ENCODE measurements at places on chromosomes 16 and 17.

- DNase-seq, result no peak
These were observed 98.8 kb downstream of the NLK start for GRCh38 chr17:28141313-28141712.

DNA sequence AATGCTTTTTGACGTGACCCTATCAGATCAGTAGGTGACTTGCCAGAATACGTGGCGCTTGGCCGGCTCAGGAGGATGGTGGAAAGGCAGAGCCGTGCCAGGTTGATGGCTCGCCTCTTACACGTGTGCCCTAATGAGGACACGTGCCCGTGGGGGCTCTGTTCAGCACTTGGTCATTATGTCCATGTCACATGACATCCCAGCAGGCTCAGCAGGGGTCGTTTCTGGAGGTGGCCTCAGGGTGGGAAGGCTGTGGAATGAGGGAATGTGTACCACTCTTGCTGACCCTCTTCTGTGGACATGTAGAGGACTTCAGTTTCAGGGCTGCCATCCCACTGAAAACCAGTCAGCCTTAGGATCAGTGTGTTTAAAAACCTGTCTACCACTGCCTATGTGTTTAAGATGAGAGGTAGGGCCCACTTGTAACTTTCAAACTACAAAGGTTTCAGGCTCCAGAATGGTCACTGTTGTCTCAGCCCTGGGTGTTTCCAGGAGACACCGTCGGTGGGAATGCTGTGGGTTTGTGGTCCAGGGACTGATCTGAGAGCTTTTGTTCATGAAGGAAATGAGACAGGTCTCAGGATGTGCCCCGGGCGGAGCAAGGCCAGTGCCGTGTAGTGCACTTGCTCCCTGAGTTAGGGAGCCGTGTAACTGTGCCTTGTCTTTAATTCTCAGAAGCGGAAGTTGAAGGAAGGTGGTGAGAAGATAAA lies 12.1 kb downstream of the UBN1 start:
- DNase-seq, result no peak

DNA sequence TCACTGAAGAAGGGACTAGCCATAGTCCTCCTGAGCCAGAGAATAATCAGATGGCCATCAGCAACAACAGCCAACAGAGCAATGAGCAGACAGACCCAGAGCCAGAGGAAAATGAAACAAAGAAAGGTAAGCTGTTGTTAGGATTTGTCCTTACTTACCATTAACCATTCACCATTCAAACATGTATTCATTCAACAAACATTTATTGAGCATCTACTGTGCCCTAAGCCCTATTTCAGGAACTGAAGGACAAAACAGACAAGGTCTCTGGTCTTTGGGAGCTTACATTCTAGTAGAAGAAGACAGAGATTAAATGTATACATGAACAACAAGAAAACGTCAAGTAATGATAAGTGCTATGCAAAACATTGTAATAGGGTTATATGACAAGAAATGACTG lies 19.3 kb downstream of the OGFOD1 start:
- DNase-seq, result no peak

DNA sequence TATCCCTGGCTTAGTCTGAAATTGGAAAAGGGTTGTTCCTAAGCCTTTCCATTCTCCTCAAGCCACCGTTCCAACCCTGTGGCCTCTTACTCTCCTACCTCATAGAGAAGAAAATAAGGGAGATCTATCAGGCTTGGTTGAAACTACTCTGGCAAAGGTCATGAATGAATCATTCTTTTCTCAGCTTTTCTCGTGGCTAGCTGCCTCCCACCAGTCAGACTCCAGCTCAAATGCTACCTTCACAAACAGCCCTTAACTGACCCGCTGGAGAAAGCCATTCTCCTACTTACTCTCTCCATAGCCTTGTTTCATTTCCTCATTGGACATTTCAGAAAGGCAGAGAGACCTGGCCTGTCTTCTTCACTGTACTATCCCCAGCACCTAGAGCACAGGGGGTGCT lies 8.9 kb downstream of the MYH10 start:
- no peak for DNase-seq

DNA sequence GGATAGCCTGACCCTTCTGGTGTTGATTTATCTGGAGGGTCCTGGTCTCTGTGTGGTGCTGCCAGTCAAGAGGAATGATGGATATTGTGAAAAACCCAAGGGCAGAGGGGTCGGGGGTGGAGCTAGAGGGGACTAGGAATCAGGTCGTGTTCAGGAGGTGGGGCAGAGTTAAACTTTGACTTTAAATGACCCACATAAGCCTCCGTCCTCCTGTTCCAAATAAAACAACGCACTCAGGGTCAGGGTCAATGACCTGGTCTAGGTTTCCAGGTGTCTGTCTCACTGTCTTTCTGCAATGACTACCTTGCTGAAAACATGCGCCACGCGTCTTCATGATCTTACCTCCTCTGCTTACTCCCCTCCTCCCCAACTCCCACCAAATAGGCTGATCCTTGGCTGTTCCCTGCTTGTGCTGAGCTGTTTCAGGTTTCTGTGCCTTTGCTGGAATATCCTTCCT lies 14.7 kb downstream of the AOC3 start:
- no peak for DNase-seq

DNA sequence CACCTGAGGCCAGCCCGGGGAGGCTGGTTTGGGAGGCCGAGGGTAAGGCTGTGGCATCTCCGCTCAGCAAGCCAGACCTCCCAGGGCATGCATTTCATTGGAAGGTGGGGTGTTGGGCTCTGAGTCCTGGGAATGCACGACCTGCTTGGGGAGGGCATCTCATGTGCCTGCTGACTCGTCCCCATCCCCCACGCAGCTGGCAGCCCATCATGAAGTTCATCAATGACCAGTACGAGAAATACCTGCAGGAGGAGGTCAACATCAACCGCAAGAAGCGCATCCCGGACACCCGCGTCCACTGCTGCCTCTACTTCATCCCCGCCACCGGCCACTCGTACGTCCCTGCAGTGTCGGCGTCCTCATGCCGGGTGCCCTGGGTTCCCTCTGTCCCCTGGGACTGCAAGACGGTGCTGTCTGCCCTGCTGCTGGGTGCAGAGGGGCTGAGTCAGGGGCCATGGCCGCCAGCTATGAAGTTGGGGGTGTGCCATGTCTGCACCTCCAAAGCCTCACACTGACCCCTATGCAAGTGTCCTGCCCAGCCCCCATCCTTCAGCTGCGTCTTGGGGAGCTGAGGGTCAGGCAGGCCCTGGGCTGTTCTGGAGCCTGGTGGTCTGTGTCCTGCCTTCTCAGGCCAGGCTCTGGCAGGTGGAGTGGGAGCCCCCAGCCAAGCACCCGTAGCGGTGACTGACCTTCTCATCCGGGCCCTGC lies 347.9 kb downstream of the SEC14L1 start:
- DNase-seq, result no peak

GRCh38 chr17:38871247-38872015 lies 1.6 kb downstream of the LASP1 start:
- peak; percentile 28 for DNase-seq

DNA sequence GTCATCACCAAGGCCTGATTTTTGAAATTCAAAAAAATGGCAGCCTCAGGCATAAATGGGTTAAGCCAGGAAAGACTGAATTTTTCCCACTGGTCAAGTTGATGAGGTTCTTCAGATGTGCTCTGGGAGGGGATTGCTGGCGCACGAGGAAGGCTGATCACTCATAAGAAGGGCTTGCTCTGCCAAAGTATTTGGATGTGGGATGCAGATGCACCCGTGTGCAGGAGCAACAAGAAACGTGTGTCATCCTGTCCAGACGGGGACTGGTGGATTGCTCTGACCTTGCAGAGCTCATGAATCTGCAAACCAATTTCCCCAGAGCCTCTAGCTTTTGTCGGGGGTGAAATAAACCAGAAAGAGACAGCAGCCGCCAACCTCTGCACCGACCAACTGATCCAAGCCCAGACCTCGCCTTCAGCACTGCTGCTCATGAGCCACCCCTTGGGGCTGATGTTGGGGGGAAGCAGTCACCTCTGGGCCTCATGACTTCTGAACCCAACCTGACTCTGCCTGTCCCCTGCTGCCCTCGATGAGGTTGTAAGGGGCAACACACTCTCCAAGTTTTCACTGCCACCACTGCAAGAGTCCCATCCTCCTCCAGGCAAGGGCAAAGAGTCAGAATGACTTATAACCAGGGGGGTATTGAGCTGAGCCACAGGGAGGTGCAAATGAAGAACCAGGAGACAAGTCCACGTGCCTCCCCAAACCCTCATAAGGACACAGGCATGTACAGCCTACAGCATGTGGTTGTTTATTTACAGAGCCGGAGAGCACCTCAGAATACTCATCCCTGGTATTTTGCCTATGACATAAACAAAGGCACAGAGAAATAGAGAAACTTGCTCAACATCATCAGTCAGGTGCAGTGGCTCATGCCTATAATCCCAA lies 452.0 kb downstream of the SOX9 start:
- DNase-seq, result no peak

DNA sequence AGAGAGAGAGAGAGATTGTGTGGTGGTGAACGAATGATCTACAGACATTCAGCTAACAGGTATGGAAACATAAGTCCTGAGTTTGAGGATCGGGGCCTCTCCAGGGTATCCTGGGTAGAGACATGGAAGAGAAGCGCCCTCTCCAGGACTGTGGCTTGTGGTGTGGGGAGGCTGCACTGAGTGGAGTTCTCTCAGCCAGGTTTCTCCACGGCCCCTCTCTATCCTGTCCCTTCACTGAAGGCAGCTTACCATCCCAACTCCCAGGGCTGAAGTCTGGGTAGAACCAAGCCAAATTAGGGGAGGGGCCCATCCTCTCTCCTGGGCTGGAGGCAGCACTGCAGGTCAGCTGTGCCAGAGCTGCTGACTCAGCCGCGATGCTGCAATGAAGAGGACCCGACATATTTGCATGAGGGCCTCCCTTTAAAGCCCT lies 6.2 kb downstream of the C1QL1 start:
- no peak for DNase-seq

- no peak for DNase-seq
These were observed 477 bp upstream of the OSGIN1 start for GRCh38 chr16:83952587-83952939.

- DNase-seq, result no peak
These were observed 14.6 kb upstream of the USP10 start for GRCh38 chr16:84685210-84685609.

DNA sequence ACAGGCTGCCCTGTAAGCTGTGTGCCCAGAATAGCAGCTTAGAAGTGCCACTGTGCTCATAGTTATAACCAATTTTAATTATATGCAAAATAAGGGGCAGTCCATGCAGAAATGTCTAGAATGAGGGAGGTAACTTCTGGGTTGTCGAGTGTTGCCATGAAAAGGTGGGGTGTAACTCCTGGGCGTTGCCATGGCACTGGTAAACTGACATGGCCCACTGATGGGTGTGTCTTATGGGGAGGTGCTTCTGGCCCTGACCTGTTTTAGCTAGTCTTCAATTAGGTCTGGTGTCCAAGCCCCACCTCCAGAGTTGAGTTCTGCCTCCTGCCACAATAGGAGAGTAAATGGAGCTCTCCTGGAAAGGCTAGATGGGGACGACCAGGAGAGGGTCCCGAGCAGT lies 120.6 kb downstream of the SALL1 start:
- no peak for DNase-seq

DNA sequence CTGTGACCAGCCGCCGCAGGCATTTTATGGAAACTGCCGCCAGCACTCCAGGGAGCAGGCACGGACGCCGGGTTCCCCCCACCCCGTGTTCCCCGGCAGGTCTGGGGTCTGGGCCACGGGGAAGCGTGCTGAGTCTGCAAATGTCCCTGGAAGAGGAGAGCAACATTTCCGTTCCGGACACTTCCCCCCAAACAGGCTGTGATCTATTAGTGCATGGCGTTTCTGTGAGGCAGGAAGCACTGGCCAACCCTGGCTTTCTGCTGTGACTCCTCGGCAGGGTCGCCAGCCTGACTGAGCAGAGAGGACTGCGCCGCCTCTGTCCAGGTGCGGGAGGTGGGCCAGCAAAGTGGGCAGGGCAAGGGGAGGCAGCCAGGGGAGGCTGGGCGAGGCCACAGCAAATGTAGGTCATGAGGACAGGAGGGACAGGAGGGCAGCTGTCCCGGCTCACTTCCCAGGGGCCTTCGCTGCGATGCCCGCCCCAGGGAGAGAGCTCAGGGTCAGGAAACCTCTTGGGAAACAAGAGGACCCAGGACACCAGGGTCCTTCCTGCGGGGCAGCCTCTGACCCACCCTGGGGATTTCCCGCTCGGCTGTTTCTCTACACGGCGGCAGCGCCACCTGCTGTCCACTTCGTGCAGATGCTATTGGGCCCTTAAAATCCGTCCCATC lies 9.5 kb downstream of the FOXF1 start:
- peak; percentile 60 for DNase-seq

DNA sequence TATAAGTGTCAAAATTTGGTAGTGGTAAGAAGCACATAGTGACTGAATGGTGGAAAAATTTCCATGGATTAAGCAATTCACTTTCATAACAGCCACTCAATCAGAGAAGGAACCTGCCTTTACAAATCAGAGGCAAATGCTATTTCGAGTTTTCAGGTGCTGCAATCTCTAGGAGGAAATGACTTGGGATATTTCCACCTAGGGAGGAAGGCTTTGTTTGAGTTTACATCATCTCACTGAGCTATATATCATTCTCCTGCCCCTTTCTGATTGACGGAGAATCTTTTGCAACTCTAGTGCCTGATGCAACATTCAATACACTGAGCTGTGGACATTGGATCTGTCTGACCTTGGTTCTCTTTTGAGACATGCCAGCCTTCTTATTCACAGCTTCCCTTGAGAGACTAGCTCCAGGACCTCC lies 26.3 kb downstream of the MARCHF10 start:
- DNase-seq, result no peak

GRCh38 chr17:49401971-49402611 lies 12.6 kb downstream of the PHB1 start:
- DNase-seq, result no peak

- no peak for DNase-seq
These were observed 155.4 kb upstream of the GOT2 start for GRCh38 chr16:58889516-58889915.

GRCh38 chr17:33651686-33652085 lies 358.6 kb upstream of the ASIC2 start:
- DNase-seq, result peak; percentile 1

- no peak for DNase-seq
These were observed 9.9 kb downstream of the PSME3IP1 start for GRCh38 chr16:57175896-57176295.

DNA sequence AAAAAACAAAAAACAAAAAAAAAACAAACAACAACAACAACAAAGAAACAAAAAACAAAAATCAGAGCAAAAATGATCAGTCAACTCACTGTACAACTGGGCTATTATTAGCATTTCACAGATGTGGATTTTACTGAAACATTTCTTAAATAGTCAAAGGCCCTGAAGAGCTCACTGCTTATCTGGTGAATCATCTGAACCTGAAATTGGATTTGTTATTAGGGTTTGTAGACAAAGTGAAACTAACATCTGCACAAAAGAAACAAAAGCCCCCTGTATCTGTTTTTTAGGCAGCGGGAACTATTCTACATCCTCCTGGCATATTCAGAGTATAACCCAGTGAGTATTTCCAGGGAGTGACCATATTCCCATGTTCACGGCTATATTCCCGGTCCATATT lies 32.6 kb upstream of the KSR1 start:
- DNase-seq, result no peak

All from A673 (cell line).